ENCODE measurements at places on chromosomes 6 and 20.

DNA sequence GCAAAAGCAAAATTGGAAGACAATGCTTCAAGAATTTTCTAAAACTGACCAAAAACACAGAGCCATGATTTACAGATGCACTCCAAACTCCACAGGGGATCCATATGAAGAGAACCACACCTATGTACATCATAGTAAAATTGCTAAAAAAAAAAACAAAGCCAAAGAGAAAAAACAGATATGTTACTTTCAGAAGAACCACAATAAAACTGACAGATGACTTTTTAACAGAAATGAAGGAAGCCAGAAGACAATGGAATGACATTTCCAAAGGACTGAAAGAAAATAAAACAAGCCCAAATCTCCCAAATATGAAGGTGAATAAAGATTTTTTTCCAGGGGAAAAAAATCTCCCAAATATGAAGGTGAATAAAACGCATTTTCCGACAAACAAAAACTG lies 17.5 kb downstream of the TRERF1 start:
- DNase-seq = no peak

- no peak for DNase-seq
Measured at GRCh38 chr6:81262656-81263055, 489.8 kb downstream of the TENT5A start.

- no peak for DNase-seq
Measured at GRCh38 chr6:16731478-16732051, 29.7 kb downstream of the ATXN1 start.

- no peak for DNase-seq
Measured at GRCh38 chr6:137157601-137158000, 15.8 kb downstream of the IL22RA2 start.

GRCh38 chr6:123875784-123876183 lies 72.1 kb downstream of the NKAIN2 start:
- DNase-seq = no peak

- no peak for DNase-seq
Measured at GRCh38 chr6:170407932-170408331, 101.4 kb downstream of the FAM120B start.

GRCh38 chr6:15344192-15344519 lies 98.3 kb downstream of the JARID2 start:
- no peak for DNase-seq

DNA sequence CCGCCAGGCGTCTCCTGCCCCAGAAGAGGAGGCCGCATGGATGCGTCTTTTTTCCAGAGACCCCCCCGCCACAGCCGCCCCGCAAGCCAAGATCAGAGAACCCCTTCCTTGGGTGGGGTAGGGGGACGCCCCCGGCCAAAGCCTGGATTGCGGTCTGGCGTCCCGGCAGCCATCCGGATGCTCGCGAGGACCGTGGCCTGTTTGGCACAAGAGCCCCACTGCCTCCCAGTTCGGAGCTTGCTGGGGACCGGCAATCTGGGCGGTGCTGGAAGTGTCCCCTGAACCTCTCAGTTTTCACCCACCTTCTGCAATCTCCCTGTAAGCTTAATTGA lies 924 bp downstream of the FAM162B start:
- DNase-seq = no peak
